CD4-positive, alpha-beta memory T cell (primary cell): ENCODE measurements at places on chromosomes 11 and 22.

GRCh38 chr11:121486054-121486453 is 33.3 kb upstream of the SORL1-AS1 start:
- DNase-seq: no peak

GRCh38 chr11:44356351-44356750 is 46.4 kb upstream of the ALX4 start:
- DNase-seq: no peak

DNA sequence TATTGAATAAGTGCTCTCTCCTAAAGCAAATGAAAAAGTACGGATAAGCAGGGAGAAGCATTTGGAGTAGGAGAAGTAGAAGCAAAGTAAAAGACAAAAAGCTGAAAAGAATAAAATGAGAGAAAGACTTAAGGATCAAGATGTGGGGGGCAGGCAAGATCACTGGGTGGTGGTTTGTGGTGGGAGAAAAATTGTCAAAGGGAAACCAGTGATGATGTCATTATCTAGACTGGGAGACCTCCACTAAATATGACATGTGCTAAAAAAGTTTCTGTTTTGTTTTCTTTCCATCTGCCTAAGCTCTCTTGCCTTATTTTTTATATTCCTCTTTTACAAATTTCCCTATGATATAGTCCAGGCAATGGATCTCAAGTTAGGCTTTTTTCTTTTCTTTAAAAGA is 14.8 kb upstream of the MAML2 start:
- DNase-seq: no peak

- DNase-seq: no peak
Measured at GRCh38 chr11:122044086-122044485, 71.9 kb downstream of the BLID start.

GRCh38 chr11:44328138-44328660 is 18.3 kb upstream of the ALX4 start:
- DNase-seq: no peak

- DNase-seq: no peak
Measured at GRCh38 chr22:38792833-38793232, 1.1 kb downstream of the DNAL4 start.

- no peak for DNase-seq
Measured at GRCh38 chr11:74005721-74006517, 3.0 kb downstream of the UCP3 start.
